ENCODE measurements at places on chromosomes 5 and 9.

DNA sequence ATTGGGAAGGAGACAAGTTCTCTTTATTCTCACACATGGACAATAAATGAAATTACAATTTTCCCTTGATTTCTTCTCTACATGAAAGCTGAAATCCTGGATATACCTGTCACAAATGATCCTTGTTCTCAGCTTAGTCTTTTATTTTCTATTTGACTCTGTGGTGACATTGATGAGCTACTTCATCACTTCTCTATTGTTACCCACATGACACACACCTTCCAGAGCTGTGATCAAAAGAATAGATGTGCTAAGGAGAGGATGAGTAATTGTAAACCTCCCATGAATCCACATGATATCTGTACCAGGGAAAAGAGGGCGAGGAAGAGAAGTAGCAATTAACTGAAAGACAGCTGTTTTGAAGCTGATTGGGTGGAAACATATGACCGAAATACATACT lies 102.0 kb downstream of the CAVIN4 start:
- no peak for DNase-seq

GRCh38 chr9:68974901-68975300 lies 39.0 kb downstream of the PRKACG start:
- DNase-seq: no peak

DNA sequence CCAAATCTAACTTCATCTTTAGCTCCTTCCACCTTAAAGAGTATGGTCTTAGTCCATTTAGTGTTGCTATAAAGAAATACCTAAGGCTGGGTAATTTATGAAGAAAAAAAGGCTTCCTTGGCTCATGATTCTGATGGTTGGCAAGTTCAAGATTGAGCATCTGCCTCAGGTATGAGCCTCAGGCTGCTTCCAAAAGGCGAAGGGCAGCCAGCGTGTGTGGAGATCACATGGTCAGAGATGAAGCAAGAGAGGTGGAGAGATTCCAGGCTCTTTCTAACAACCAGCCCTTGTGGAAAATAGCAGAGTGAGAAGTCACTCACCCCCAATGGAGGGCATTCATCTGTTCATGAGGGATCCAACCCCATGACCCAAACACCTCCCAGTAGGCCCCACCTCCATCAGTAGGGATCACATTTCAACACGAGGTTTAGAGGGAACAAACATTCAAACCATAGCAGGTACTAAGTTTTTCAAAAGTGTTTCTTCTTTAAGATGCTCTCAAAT lies 225.9 kb downstream of the SGCD start:
- DNase-seq: no peak

DNA sequence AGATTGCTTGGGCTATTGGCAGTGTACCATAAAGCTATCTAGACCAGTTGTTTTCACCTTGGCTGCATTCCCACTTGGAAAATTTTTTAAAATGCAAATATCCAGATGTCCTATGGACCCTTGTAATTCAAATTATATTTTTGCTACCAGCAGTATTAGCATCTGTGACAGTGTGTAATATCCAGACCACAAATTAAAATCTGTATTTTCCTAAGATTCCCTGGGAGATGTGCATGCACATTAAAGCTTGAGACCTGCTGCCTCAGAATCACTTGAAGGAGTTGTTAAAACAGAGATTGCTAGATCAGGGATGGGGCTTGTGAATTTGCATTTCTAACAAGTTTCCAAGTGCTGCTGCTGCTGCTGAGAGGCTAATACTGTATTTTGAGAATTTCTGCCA lies 381.2 kb upstream of the PDE4D start:
- no peak for DNase-seq

DNA sequence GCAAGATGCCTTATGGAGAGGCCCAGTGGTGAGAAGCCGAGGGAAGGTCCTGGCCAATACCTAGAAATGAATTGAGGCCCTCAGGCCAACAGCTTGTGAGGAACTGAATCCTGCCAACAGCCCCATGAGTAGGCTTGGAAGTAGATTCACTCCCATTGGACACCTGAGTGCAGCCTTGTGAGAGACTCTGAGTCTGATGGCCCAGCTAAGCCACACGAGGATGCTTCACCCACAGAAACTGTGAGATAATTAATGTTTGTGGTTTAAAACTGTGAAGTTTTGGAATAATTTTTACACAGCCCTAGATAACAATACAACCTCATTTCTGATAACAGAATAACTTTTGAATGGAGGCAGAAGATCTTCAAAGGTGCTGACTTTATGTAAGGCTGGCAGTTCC lies 65.9 kb upstream of the DAP start:
- no peak for DNase-seq

DNA sequence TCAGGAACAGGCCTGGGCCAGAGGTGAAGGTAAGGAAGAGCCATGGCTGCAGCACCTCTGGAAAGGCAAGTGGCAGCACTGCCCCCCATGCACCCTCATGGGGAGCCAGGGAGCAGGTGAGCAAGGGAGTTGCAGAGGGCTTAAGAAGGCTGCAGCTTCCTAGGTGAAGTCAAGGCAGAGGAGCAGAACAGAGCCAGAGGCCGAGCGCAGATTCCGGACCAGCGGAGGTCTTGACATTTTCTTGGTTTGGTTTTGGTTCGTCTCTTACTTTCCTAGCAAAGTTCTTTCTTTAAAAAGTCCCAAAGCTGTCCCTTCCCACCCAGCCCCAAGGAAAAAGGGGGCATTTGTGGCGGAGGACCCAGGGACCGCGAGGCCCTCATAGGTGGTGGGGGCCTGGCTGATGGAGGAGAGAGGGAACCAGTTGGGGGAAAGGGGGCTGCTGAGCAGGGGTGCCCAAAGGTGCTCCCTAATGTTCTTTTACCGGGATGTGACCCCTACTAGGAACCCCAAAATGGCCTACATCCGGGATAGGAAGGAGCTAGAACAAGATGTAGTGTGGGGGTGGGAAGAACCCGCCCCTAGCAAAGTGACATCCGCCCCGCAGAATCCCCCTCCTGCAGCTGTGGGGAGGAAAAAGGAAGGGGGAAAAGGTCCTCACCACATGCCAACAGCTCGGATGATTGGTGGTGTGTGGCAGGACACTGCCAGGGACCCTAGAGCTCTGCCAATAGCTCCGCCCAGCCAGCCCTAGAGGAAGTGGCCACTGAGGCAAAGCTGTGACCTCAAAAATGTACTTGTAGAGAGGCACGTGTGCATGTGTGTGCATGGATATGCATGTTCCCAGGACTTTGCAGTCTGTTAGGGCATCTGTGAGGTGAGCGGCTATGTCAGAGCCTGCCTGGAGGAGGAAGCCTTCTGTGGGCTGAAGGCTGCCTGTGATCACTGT lies 914 bp upstream of the CD72 start:
- DNase-seq: peak; percentile 12

DNA sequence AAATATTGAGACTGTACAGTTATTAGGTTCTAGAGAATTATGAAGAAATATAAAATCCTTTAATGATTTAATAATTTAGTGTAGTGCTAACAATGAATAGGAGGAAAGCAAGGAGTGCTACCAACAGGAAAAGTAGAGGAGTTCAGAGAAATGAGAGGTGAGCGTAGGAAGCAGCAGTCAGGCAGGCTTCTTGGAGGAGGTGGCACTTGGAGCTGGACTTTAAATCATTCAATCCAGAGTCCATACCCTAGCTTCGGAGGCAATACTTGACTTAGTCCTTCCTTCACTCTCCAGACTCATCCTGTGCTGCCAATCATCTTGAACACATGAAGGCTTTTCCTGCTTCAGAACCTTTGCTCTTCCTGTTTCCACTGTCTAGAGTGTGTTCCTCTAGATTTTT lies 254.3 kb downstream of the GRIA1 start:
- DNase-seq: no peak

GRCh38 chr5:81579262-81579924 lies 171.5 kb downstream of the SSBP2 start:
- no peak for DNase-seq

GRCh38 chr5:124847907-124848306 lies 101.5 kb upstream of the ZNF608 start:
- no peak for DNase-seq

GRCh38 chr5:161548487-161549094 lies 2.1 kb upstream of the GABRB2 start:
- no peak for DNase-seq

DNA sequence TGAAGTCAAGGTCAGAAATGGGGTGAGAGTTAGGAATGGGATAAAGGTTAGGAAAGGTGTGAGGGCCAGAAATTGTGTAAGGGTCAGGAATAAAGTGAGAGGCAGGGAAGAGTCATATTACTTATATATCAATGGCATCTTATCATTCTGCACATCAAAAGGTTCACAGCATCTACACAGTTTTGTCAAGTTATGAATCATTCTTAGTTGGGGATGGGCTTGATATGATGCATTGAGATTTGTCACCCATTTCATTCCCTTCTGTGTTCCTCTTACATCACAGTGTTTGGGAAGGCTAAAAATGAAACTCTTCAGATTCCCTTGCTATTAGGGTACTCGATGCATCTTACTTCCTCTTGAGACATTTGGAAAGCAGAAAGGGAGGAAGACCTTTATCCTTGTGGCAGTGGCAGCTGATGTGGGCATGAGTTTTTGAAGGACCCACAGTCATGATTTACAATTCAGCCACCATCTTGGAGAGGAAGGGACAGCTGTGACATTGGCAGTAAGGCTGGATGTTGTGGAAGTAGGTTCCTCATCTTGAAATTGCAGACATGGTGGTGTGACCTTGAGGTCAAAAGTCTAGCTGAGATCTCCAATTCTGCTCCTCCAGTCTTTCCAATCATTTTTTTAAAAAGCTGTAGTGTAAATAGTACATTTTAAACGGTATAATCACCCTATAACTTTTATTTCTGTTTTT lies 24.2 kb upstream of the NPR3 start:
- no peak for DNase-seq

- DNase-seq: no peak
Measured at GRCh38 chr9:97431044-97431441, 19.1 kb downstream of the TDRD7 start.

DNA sequence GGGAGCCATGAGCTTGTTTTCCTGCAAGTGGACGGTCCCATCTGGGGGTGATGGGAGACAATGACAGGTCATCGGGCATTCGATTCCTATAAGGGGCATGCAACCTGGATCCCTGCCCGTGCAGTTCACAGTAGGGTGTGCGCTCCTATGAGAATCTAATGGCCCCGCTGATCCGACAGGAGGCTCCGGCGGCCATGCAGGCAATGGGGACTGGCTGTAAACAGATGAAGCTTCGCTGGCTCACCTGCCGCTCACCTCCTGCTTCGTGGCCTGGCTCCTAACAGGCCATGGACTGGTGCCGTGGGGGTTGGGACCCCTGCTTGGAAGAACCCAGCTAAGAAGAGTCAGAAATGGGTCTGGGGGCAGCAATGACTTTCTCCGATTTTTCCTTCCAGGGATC lies 21.0 kb downstream of the PAEP start:
- no peak for DNase-seq

DNA sequence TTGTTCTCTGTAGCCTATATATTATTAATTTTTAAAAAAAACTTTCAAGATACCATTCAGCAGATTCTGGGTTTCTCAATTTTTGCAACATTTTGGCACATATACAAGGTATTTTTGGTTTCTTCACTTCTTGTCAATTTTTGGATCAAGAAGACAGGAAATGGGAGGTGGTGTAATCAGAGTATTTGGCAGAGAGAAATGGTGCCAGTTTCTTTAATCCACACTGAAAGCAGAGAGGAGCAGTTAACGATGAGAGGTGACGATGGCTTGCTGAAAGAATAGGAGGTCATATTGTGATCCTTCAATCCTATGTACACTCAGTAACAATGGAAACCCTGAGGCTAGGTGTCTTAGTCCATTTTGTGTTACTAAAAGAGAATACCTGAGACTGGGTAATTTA lies 16.4 kb downstream of the NNT start:
- DNase-seq: no peak

- DNase-seq: no peak
Measured at GRCh38 chr9:107878462-107878861, 388.9 kb upstream of the KLF4 start.

DNA sequence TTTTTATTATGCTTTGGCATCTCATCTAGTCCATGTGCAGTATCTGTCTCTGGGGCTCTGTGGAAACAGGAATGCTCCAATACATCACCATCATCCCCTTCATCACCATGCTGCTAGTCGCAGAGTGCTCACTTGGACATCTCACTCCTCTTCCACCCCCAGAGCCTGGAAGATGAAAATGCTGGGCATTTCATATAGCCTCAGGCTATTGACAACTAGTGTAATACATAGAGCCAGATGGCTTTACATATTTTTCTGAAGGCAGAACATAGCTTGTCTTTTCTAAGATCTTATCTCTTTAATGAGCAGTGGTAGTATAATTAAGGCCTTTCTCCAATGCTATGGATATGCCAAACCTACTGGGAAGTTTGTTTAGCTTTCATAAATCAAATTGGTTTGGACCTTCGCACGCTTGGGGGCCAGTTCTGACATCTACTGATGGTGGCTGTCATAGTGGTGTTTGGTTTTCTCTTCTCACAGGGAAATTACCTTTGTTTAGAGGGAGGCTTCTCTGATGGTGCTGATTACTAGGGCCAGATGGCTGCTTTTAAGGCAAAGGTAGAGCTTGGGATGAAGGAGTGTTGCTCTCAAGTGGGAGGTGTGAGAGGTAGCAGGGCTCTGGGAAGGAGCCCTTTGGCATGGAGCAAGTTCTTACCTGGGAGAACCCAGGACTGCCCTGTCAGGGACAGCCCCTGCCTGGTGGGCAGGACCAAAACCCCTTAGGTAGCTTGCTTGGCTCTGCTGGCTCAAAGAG lies 63.1 kb upstream of the CXCL14 start:
- DNase-seq: no peak

DNA sequence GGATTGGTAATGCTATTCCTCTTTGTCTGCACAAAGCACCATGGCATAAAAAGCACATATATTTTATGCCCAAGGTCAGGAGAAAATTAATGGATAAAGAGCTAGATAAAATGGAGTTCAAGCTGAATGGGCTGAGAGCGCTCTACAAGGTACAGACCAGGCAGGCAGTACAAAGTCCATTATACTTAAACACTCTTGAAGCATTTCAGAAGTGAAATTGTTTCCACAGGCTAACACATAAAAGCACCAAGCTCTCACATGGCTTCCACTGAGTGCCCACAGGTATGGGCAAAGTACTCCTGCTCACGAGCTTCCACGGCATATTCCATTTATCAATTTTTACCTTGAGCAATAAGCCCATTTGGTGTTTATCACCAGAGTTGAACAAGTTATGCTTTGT lies 771.2 kb upstream of the DMAC1 start:
- no peak for DNase-seq

DNA sequence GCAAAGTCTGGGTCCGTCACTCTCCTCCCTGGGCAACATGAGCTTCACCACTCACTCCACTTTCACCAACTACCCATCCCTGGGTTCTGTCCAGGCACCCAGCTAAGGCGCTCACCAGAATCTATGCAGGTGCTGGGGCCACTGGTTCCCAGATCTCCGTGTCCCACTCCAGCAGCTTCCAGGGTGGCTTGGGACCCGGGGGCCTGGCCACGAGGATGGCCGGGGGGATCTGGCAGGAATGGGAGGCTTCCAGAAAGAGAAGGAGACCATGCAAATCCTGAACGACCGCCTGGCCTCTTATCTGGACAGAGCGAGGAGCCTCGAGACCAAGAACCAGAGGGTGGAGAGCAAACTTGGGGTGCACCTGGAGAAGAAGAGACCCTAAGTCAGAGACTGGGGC lies 1611.0 kb upstream of the ACO1 start:
- DNase-seq: no peak
